Hepatocyte (in vitro differentiated cells): ENCODE measurements at places on chromosomes 5 and 9. TPM values are rescaled to one million over a fixed set of nuclear protein-coding genes. Genes with fewer than 3 reads are reported as not detected.

The CDH10 gene
- polyA plus RNA-seq, result 3.2 and 3.9 TPM in 2 replicates

The PCDHB2 gene
- polyA plus RNA-seq, result 27.3 and 29.4 TPM in 2 replicates

The DOCK2 gene
- polyA plus RNA-seq, result 0.62 TPM in 1 of 2 replicates, not detected in the other

The ASS1 gene
- polyA plus RNA-seq, result 103 and 145 TPM in 2 replicates

The LHX6 gene
- 0.39 TPM in 1 of 2 replicates, not detected in the other for polyA plus RNA-seq

The IGFBPL1 gene
- 2.5 and 6.4 TPM in 2 replicates for polyA plus RNA-seq

The IL5 gene
- polyA plus RNA-seq, result not detected in 2 replicates

The LAMC3 gene
- 43.4 and 49.9 TPM in 2 replicates for polyA plus RNA-seq

The SLC36A2 gene
- polyA plus RNA-seq, result not detected in 2 replicates

The OR2K2 gene
- polyA plus RNA-seq, result not detected in 2 replicates

The ADGRD2 gene
- not detected in 2 replicates for polyA plus RNA-seq

The HACD4 gene
- polyA plus RNA-seq, result 1.3 TPM in 2 replicates

The RLN2 gene
- 0.70 and 0.81 TPM in 2 replicates for polyA plus RNA-seq

The PLPP7 gene
- 0.46 and 0.92 TPM in 2 replicates for polyA plus RNA-seq

The ADAMTSL2 gene
- 1.5 and 2.3 TPM in 2 replicates for polyA plus RNA-seq

The C5orf24 gene
- polyA plus RNA-seq, result 27.3 and 29.2 TPM in 2 replicates

The RETREG1 gene
- 24.0 and 24.3 TPM in 2 replicates for polyA plus RNA-seq

The CCNI2 gene
- 1.8 and 4.6 TPM in 2 replicates for polyA plus RNA-seq

The EXD3 gene
- 21.6 and 24.9 TPM in 2 replicates for polyA plus RNA-seq

The SLC36A3 gene
- polyA plus RNA-seq, result not detected in 2 replicates

The C9orf153 gene
- not detected in 2 replicates for polyA plus RNA-seq

The OR13F1 gene
- not detected in 2 replicates for polyA plus RNA-seq

The CEL gene
- polyA plus RNA-seq, result 5.9 and 6.6 TPM in 2 replicates

The GMCL2 gene
- not detected in 2 replicates for polyA plus RNA-seq

The SLCO6A1 gene
- 0.77 and 1.4 TPM in 2 replicates for polyA plus RNA-seq

The FAM78A gene
- 0.61 TPM in 1 of 2 replicates, not detected in the other for polyA plus RNA-seq

The TEX53 gene
- polyA plus RNA-seq, result 0.44 TPM in 1 of 2 replicates, not detected in the other

The CDC25C gene
- 1.6 and 3.1 TPM in 2 replicates for polyA plus RNA-seq

The CCL19 gene
- polyA plus RNA-seq, result not detected in 2 replicates

The PCDHA6 gene
- polyA plus RNA-seq, result 0.27 and 0.38 TPM in 2 replicates

The HINT1 gene
- polyA plus RNA-seq, result 434 and 463 TPM in 2 replicates

The HDAC3 gene
- polyA plus RNA-seq, result 74.0 and 81.9 TPM in 2 replicates

The LHFPL2 gene
- 10.2 and 15.6 TPM in 2 replicates for polyA plus RNA-seq

The BHMT2 gene
- polyA plus RNA-seq, result not detected in 2 replicates

The ANKRD55 gene
- polyA plus RNA-seq, result 0.31 and 0.41 TPM in 2 replicates

The PPP1R26 gene
- 9.1 and 15.0 TPM in 2 replicates for polyA plus RNA-seq

The TRIM7 gene
- 0.35 TPM in 1 of 2 replicates, not detected in the other for polyA plus RNA-seq

The THBS4 gene
- polyA plus RNA-seq, result 0.33 TPM in 1 of 2 replicates, not detected in the other

The CA9 gene
- 2.1 and 2.4 TPM in 2 replicates for polyA plus RNA-seq

The GZMA gene
- polyA plus RNA-seq, result not detected in 2 replicates

The DDX4 gene
- polyA plus RNA-seq, result not detected in 2 replicates

The GCNT4 gene
- polyA plus RNA-seq, result 1.5 TPM in 2 replicates

The INSL4 gene
- polyA plus RNA-seq, result 0.38 and 0.68 TPM in 2 replicates

The SPAG8 gene
- 0.55 and 0.63 TPM in 2 replicates for polyA plus RNA-seq

The CDH18 gene
- polyA plus RNA-seq, result 0.71 and 2.2 TPM in 2 replicates

The RMRP gene
- polyA plus RNA-seq, result not detected in 2 replicates

The MARVELD2 gene
- polyA plus RNA-seq, result 19.6 and 26.4 TPM in 2 replicates

The UBE2R2 gene
- 36.3 and 39.8 TPM in 2 replicates for polyA plus RNA-seq

The SPAAR gene
- 0.52 TPM in 1 of 2 replicates, not detected in the other for polyA plus RNA-seq

The PCDHGB2 gene
- not detected in 2 replicates for polyA plus RNA-seq

The RNF180 gene
- 3.0 and 4.0 TPM in 2 replicates for polyA plus RNA-seq

The TMEM38B gene
- 14.2 and 22.0 TPM in 2 replicates for polyA plus RNA-seq

The SPTAN1 gene
- 123 and 144 TPM in 2 replicates for polyA plus RNA-seq

The FAT2 gene
- 0.10 and 0.55 TPM in 2 replicates for polyA plus RNA-seq

The AMBP gene
- polyA plus RNA-seq, result 664 and 833 TPM in 2 replicates
